ENCODE measurements at places on chromosomes 7 and 10.

- no peaks in the 10 kb centered on the region for H3K27me3 ChIP-seq
- no peaks in the 10 kb centered on the region for H3K36me3 ChIP-seq
- H3K27ac ChIP-seq: no peak overlapping the region
- DNase-seq: no peak
These were observed 129.6 kb upstream of the MKLN1 start for GRCh38 chr7:131197920-131198615.

- H3K27me3 ChIP-seq: peaks cover 97% of the 10 kb centered on the region
- no peaks in the 10 kb centered on the region for H3K36me3 ChIP-seq
- peaks cover 40% of the 10 kb centered on the region for H3K4me1 ChIP-seq
- no peak for DNase-seq
- H3K4me3 ChIP-seq: peak overlapping the region; percentile 17
- no peak overlapping the region for H3K27ac ChIP-seq
These were observed 286 bp downstream of the SP8 start for GRCh38 chr7:20786421-20786778.

- no peak for DNase-seq
- H3K4me3 ChIP-seq: no peak overlapping the region
- no peaks in the 10 kb centered on the region for H3K4me1 ChIP-seq
- no peak overlapping the region for H3K27ac ChIP-seq
These were observed 36.3 kb downstream of the ABCB1 start for GRCh38 chr7:87564296-87564963.

DNA sequence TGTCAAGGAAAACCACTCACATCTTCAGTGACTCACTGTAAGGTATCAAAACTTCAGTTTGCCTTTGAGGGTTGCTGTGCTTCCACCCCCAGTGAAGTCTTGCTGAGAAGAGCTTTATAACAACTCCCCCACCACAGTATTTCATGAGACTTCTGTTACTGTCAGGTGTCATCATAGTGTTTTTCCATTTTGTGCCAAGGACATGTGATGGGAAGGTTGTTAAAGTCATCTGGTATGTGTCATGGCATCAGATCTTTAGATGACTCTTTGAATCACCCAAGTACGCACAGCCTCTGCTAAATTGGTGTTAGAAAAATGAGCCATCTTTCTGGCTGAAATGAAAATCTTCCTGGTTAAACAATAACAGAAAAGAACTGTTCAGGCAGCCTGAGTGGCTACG lies 115.0 kb upstream of the CCDC6 start:
- H3K4me1 ChIP-seq: no peaks in the 10 kb centered on the region
- H3K27ac ChIP-seq: no peak overlapping the region
- no peaks in the 10 kb centered on the region for H3K27me3 ChIP-seq
- no peak overlapping the region for H3K4me3 ChIP-seq
- no peaks in the 10 kb centered on the region for H3K36me3 ChIP-seq

- no peak overlapping the region for H3K4me3 ChIP-seq
- no peak overlapping the region for H3K27ac ChIP-seq
- H3K36me3 ChIP-seq: no peaks in the 10 kb centered on the region
- H3K4me1 ChIP-seq: no peaks in the 10 kb centered on the region
These were observed 224.5 kb downstream of the SEMA3A start for GRCh38 chr7:83970081-83970480.

DNA sequence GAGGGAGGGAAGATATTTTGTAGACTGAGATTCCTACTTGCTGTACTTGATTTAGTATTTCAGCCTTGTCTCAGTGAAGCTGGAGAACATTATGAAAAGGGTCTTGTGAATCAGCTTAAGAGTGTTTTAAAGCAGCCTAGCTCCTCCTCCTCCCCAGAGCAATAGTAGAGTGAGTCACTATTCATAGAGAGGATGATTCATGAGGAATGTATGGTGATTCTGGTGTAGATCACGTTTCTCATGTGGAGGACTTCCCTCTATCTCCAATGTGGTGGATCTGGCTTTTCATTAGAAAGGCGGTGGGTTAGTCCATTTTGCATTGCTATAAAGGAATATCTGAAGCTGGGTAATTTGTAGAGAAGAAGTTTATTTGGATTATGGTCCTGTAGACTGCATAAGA lies 340.1 kb upstream of the CHRM2 start:
- H3K27ac ChIP-seq: no peak overlapping the region
- H3K4me3 ChIP-seq: no peak overlapping the region
- no peaks in the 10 kb centered on the region for H3K36me3 ChIP-seq
- DNase-seq: no peak
- no peaks in the 10 kb centered on the region for H3K4me1 ChIP-seq

DNA sequence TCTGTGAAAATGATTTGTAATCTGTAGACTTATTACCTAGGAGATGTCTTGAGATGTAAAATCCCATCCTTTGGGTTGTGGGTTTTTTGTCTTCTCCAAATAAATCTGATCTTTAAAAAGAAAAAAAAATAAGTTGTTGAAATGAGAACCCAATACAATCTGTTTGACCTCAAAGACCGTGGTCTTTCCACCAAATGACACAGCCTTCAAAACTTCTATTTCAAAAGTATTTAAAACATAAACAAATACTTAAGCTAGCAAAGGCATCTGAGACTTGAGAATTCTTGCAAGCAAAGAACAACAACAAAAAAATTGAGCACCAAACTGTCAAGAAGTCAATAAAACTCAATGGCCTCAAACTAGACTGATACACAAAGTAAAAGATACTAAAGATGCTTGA lies 67.9 kb upstream of the HECW1 start:
- no peaks in the 10 kb centered on the region for H3K27me3 ChIP-seq
- H3K4me1 ChIP-seq: no peaks in the 10 kb centered on the region
- H3K27ac ChIP-seq: no peak overlapping the region
- DNase-seq: no peak

DNA sequence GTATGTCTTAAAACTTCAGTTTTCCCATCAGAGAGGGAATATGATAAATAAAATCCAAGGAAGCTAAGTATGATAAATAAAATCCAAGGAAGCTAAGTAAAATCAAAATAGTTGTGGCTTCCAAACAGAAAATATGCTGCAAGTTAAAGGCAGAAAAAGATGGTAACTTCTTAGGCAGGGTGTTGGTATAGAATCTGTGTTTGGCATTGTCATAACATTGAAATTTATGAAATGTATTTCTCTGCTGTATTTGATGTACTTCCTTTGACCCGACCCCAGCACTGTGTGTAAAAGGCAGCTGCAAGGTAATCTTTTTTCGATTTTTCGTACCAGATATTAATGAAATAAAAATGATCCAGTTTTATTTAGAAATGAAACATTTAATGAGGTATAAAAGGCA lies 537.2 kb downstream of the TFEC start:
- DNase-seq: no peak
- H3K36me3 ChIP-seq: no peaks in the 10 kb centered on the region
- H3K4me1 ChIP-seq: peaks cover 3% of the 10 kb centered on the region
- H3K27me3 ChIP-seq: peaks cover 6% of the 10 kb centered on the region
- no peak overlapping the region for H3K27ac ChIP-seq

DNA sequence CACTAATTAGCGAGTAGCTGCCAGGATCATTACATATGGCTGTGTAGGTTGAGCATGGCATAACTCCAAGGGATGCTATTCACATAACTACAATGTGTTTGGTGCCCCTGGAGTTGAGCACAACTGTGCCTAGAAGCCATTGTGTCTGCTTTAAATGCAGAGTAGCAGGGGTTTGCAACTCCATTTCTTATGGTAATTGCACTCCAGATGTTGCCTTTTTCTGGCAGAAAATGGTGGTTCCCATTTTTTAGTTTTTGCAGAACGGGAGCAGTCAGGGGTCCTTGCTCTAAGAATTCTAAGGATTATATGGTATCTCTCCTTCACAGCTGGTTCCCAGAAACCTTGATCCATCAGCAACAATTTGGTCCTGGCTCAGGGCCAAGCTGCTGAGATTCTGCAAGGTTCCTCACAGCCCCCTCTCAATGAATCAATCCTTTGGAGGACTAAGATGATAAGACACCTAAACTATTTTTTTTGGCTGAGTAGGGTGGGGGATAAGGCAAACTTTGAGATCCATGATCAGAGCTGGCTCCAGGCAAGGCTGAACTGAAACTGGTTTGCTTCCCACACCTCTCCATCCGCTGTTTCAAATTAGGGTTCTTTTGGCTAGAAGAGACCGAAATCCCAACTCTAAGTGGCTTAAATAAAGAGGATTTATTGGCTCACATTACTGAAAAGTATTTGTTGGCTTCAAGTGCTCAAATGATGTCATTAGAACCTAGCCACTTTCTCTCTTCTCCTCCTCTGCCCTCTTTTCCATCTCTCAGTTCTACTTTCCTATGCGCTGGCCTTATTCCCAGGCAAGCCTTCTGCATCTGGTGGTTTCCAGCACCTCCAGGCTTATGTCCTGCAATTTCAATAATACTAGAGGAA lies 97.5 kb upstream of the CCDC6 start:
- no peaks in the 10 kb centered on the region for H3K36me3 ChIP-seq
- H3K4me1 ChIP-seq: no peaks in the 10 kb centered on the region
- no peaks in the 10 kb centered on the region for H3K27me3 ChIP-seq

DNA sequence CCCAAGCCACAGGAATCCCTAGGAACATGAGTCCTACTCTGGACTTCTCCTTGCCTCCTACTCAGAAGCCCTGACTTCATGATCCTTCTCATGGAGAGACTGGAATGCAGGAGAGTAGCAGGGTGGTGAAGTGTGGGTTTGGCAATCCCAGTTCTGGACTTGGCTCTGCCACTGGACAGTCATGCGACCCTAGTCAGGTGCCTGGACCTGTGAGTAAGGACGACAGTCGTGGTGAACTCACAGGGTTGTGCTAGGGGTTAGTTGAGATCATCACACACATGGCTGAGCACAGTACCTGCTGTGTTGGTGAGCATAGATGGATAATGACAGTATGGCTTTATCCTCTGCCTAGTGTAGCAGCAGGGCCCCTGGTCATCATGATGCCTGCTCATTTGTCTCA lies 117.9 kb downstream of the LRRC18 start:
- no peaks in the 10 kb centered on the region for H3K4me1 ChIP-seq
- peaks cover 100% of the 10 kb centered on the region for H3K36me3 ChIP-seq
- no peak overlapping the region for H3K27ac ChIP-seq
- no peaks in the 10 kb centered on the region for H3K27me3 ChIP-seq
- no peak overlapping the region for H3K4me3 ChIP-seq
- no peak for DNase-seq

- H3K27me3 ChIP-seq: no peaks in the 10 kb centered on the region
- H3K4me3 ChIP-seq: no peak overlapping the region
- no peaks in the 10 kb centered on the region for H3K4me1 ChIP-seq
- H3K36me3 ChIP-seq: no peaks in the 10 kb centered on the region
- no peak overlapping the region for H3K27ac ChIP-seq
These were observed 156.8 kb downstream of the FZD1 start for GRCh38 chr7:91421018-91421417.

- no peaks in the 10 kb centered on the region for H3K4me1 ChIP-seq
- peaks cover 5% of the 10 kb centered on the region for H3K36me3 ChIP-seq
- no peak overlapping the region for H3K27ac ChIP-seq
These were observed 31.5 kb upstream of the RBM20 start for GRCh38 chr10:110612629-110613028.

- H3K4me1 ChIP-seq: no peaks in the 10 kb centered on the region
- H3K27me3 ChIP-seq: no peaks in the 10 kb centered on the region
- no peak for DNase-seq
- no peaks in the 10 kb centered on the region for H3K36me3 ChIP-seq
- H3K4me3 ChIP-seq: no peak overlapping the region
- no peak overlapping the region for H3K27ac ChIP-seq
These were observed 43.1 kb downstream of the MBL2 start for GRCh38 chr10:52729271-52730104.

- peaks cover 10% of the 10 kb centered on the region for H3K4me1 ChIP-seq
- DNase-seq: no peak
- H3K4me3 ChIP-seq: no peak overlapping the region
- no peaks in the 10 kb centered on the region for H3K36me3 ChIP-seq
These were observed 162.6 kb downstream of the UBE2H start for GRCh38 chr7:129790136-129790535.

DNA sequence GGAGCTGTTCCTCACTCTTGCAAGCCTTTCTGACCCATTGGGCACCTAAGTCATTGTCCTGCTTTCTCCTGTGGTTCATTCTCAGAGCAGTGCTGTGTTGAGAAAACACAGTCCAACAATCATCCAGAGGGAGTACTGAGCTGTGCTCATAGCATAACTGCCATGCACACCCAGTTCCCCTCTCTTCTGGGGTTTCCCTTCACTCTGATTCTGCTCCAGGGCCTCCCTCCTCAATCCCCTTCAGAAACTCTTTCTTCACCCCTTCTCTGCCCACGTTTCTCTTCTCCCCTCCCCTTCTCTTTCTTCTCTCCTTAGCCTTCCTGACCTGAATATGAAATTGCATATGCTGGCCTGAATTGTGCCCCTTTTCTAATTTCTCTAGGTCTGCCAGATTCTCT lies 155.8 kb downstream of the AOAH start:
- H3K27ac ChIP-seq: peak overlapping the region; percentile 76
- H3K4me1 ChIP-seq: peaks cover 72% of the 10 kb centered on the region
- H3K36me3 ChIP-seq: peaks cover 49% of the 10 kb centered on the region
- no peak for DNase-seq
- H3K4me3 ChIP-seq: no peak overlapping the region

DNA sequence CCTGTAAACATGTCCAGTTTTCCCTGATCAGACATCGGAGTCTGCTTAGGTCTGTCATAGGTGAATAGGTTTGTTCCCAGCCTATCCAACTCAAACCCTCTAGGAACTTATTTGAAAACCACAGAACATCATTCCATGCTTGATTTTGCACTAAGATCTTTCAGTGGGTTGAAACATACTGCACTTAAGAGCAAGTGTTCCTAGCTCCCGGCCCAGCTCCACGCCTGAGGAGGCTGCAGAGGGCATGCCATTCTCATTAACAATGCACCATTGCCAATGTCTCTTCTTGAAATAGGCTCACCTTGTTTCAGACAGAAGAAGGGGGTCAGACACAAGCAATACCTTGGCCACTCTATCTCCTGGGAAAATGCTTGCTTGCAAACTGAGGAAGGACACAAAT lies 78.0 kb upstream of the EGR2 start:
- no peaks in the 10 kb centered on the region for H3K4me1 ChIP-seq
- no peaks in the 10 kb centered on the region for H3K27me3 ChIP-seq
- H3K4me3 ChIP-seq: no peak overlapping the region
- H3K36me3 ChIP-seq: no peaks in the 10 kb centered on the region
- DNase-seq: no peak
